ENCODE measurements at places on chromosomes 16 and 17. TPM values are rescaled to one million over a fixed set of nuclear protein-coding genes. Genes with fewer than 3 reads are reported as not detected.

DNA sequence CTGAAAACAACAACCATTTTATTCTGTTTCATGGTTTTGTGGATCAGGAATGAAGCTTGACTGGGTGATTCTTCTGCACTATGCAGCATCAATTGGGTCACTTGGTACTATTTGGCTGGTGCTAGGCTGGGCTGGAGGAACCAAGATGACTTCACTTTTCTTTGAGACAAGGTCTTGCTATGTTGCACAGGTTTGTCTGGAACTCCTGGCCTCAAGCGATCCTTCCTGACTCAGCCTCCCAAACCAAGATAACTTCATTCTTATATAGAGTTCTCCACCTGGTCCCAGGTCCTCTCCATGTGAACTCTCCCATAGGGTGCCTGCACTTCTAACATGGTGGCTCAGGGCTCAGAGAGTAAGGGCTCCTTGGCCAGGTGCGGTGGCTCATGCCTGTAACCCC, 1.9 kb upstream of the PIPOX start:
- no peak for DNase-seq

- DNase-seq: no peak
Observed at GRCh38 chr16:86062271-86062965, 163.5 kb downstream of the IRF8 start.

DNA sequence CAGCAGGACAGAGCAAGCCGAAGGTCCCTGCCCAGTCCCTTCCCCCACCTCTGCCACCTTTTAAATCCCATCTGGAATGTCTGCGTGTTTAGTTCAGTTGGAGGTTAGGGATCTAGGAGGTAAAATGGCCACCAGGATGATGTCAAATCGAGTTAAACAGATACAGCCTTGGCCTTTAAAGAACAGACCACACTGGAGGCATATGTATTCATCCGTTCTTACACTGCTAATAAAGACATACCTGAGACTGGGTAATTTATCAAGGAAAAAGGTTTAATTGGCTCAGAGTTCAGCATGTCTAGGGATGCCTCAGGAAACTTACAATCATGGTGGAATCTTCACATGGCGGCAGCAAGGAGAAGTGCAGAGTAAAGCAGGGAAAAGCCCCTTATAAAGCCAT, 167.8 kb upstream of the CACNG5 start:
- no peak for DNase-seq

DNA sequence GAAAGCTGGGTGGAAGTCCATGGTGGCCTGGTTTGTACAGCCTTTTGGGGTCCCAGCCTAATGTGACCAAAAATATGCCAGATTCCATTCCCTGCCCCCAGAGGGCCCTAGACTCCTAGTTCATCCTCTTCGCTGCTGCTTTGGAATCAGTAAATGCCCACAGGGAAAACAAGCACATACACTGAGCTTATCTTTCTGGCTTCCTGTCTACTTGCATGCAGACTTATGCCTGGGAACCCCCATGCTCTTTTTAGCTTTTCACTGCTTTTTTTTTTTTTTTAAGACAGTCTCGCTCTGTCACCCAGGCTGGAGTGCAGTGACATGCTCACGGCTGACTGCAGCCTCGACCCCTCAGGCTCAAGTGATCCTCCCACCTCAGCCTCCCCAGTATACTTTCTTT, 6.2 kb upstream of the CD300LG start:
- no peak for DNase-seq

GRCh38 chr17:41739661-41740352, 5.4 kb upstream of the HAP1 start:
- DNase-seq: no peak

DNA sequence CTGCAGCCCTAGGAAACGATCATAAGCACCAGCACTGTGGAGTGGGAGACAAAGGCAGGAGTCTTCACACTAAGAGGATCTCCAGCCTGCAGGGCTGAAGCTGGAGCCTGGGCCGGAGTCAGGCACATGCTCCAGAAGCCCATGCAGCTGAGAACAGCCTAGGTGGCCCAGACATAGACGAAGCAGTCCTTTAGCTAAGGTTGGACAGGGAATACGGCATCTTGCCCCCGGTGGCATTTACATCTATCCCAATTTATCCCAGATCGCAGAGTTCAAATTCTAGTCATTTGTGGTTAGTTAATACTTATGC, 13.9 kb downstream of the TSPOAP1 start:
- DNase-seq: no peak

GRCh38 chr17:82985973-82986372, 93.4 kb upstream of the METRNL start:
- no peak for DNase-seq

DNA sequence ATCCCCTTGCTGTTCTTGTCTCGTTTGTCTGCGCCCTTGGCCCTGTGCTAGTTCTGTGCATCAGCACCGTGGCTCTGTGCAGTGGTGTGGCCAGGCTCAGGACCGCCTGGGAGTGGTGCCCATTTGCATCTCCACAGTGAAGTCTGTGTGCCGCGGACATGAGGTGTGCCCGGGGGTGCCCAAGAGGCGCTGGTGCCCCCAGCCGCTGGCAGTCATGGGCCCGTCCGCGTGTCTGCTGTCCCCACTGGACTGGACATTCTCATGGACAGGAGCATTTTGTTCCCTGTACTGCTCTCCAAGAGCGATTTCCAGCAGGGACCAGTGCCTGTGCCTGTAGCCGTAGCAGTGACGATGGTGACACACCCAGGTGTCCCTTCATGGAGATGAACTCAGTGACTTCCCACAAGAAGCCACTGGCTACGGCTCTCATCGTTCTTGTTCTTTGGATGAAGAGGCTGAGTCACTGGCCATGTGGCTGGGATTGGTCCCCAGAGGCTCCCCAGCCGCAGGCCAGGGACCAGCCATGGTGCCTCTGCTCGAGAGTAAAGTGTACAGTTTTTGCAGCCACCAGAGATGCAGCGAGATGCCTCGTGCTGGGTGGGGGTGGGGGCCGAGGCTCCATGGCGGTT, 13.0 kb upstream of the MC1R start:
- no peak for DNase-seq

DNA sequence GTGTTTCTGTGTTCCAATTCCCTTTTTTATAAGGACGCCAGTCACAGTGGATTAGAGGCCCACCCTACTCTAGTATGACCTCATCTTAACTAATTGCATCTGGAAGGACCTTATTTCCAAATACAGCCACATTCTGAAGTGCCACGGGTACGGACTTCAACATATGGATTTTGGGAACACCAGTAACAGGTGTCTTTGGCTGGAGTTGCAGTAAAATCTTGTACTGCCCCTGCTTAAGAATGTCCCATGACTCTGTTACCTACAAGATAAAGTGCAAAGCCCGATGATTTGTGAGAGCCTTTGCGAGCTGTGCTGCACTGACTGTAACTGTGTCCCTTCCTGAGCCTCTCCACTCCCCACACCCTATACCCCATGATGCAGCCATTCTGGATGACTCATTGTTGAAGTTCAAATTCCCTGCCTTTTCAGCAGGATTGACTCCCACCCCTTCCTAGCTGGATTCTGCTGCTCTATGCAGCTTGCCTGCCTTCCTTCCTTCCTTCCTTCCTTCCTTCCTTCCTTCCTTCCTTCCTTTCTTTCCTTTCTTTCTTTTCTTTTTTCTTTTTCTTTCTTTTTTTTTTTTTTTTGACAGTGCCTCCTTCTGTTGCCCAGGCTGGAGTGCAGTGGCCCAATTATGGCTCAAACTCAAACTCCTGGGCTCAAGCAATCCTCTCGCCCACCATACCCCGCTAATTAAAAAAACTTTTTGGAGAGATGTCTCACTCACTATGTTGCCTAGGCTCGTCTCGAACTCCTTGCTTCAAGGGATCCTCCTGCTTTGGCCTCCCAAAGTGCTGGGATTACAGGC, 2.1 kb downstream of the HCRT start:
- no peak for DNase-seq

GRCh38 chr17:51046514-51047384, 73.9 kb downstream of the SPAG9 start:
- peak; percentile 56 for DNase-seq

The CPNE7 gene
- total RNA-seq: 16.2 TPM

The SLC16A5 gene
- 77.7 TPM for total RNA-seq

The GUCY2D gene
- total RNA-seq: 0.81 TPM

The LGALS9B gene
- not detected for total RNA-seq

Data from ureter (tissue), 1 donor.